ENCODE measurements at places on chromosomes 7 and 10. TPM values are rescaled to one million over a fixed set of nuclear protein-coding genes. Genes with fewer than 3 reads are reported as not detected.

CYP2C18 gene
- total RNA-seq: not detected

NUDT13 gene
- total RNA-seq: 1.3 TPM

SFTPA2 gene
- not detected for total RNA-seq

CHPF2 gene
- 91.5 TPM for total RNA-seq

PAX4 gene
- not detected for total RNA-seq

POLL gene
- total RNA-seq: 16.7 TPM

PRSS58 gene
- total RNA-seq: not detected

TECTB gene
- not detected for total RNA-seq

LARP4B gene
- 61.7 TPM for total RNA-seq

ANKRD1 gene
- total RNA-seq: 528 TPM

OPN4 gene
- not detected for total RNA-seq
